ENCODE measurements at places on chromosomes 4 and X.
A peak's percentile ranks its signal among the peaks of the same experiment; 100 is the strongest.

DNA sequence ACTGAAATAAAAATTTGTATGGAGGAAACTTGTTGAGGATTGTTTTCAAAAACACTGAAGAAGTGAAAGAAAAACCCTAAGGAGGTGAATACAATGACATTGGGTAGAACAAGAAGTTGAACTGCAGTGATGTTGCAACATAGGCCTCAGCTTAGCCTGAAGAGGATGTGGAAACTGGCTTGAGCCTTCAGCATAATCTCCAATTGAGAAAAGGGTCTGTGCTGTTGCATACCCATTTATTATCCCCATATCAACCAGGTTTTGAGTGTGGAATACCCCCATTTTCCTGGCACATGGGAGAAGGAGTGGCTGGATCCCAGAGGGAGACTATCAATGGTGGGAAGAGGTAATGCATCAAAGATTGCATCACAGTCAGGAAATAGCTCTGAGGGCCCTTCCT lies 695.0 kb upstream of the HS3ST1 start:
- DNase-seq, result no peak

DNA sequence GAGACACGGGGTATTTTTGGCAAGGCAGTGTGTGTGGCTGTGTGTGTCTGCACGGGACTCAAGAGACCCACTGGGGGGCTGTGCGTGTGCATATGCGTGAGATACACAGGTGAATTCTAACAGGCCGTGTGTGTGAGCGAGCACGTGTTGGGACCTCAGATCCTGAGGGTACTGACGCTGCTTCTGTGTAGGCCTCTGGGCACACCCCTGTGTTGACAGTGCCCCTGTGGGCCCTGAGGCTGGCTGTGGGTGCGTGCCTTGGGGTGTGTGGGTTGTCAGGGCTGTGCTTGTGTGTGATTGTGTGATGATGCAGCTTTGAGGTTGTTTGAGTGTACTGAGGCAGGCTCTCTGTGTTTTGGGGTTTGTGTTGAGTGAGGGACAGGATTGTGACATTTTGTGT lies 13.9 kb downstream of the FOXP3 start:
- no peak for DNase-seq

DNA sequence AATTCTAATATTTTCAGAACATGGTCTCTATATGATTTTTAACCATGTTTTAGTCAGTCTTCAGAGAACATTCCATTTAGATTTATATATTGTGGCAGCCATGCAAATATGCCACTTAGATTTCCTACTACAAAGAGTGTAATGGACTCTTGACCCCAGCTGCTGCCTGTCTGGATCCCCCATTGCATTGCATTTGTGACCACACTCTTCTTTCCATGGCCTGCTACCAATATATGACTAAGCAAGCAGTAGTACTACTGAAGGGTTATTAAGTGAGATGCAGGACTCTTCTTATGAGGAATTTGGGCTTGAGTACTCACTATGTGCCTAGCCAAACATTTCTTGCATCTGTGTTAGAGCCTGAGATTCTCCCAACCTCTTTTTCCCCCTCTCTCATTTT lies 306.8 kb downstream of the PDHA2 start:
- no peak for DNase-seq

GRCh38 chr4:24887881-24888430 lies 24.9 kb downstream of the CCDC149 start:
- DNase-seq, result no peak

DNA sequence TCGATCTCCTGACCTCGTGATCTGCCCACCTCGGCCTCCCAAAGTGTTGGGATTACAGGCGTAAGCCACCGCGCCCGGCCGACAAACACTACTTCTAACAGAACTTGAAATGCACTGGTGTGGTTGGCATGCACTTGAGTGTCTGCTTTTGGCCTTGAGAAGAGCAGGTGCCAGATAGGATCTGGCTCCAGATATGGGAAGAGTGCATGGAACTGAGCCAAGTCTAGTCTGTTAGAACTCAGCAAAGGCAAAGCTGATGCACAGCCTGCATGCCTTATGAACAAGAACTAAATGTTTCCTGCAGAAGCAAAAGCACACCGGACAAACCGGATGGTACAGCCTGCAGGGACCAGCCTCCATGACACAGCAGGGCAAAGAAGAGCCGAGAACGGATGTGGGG lies 35.1 kb upstream of the TBL1X start:
- no peak for DNase-seq

DNA sequence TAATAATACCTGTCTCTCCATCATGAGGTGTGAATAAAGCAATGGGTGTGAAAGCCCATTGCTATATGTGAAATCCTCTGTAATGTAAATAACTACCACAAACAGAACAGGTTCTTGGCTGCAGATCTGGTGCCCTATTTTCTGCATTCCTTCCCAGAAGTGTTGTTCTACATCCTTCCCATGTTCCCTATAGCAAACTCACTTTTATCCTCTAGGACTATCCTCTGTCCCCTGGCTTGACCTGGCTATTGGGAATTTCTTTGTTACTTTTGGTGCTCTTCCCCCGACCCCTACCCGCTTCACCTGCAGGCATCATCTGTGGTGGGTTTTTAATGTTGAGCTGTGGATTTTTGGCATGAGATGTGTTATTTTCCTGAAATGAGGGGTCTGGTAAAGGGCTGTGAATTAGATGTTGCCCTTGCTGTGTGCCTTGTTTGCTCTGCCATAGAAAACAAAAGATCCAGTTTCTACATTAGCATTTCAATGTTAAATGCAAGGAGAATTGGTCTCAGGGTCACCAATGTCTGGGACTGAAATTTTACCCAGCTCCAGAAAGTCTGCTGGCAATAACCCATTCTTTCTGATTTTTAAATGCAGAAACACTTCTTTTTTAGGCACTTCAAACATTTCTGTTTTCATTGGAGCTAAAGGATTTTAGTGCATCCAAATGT lies 13.6 kb upstream of the FREM3 start:
- DNase-seq, result no peak

DNA sequence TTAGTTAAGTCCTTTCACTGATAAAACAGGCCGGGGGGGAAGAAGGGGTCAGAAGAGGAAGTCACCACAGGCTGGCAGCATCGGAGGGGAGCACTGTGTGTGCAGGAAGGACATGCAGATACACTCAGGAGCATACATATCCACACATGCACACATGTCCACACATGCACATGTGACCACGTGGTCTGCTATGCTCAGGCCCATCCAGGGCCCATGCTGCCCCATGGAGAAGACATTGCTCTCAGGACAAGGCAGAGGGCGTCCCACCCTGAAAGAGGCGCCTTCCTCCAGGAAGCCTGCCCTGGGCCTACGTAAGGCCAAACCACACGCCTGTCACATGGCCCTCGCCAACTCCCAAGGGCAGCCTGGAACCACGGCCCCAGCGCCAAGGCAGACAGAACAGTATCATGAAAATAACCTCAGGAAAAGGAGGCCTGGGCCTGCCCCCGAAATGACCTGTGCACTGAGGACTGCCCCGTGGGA lies 15.8 kb downstream of the WDR1 start:
- DNase-seq, result no peak

DNA sequence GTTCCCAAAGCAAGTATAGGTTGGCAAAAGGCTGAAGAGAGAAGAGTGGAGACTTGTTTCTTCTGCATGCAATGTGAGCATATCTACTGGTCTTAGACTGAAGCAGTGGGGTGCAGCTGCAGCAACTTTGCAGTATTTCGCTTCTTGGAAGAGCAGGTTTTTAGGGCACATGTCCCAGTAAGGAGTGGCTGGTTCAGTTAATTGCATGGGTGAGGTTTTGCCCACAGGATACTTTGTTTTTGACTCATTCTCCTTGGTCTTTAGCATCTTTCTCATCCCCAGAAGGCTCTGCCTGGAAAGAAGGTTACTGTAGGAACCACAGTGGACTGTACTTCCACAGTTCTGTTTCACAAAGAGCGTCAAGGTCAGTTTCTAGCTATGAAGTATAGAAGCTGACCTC lies 68.0 kb upstream of the NR3C2 start:
- DNase-seq, result no peak

DNA sequence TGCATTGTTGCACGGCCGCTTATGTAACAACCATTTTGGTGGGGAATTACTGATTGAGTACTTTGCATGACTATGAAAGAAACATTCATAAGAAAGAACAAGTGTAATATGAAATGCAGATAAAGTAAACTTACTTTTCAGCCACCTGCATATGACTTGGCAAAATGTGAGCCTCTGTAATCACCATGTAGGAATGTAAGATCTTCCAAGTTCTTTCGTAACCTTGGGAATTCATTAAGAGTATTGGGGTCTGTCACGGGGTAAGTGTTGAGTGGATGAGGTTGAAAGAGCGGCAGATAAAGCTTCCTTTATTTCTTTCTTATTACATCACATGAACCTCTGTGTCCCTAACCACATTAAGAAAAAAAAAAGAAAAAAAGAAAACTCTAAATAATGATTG lies 348.5 kb upstream of the NR3C2 start:
- no peak for DNase-seq

DNA sequence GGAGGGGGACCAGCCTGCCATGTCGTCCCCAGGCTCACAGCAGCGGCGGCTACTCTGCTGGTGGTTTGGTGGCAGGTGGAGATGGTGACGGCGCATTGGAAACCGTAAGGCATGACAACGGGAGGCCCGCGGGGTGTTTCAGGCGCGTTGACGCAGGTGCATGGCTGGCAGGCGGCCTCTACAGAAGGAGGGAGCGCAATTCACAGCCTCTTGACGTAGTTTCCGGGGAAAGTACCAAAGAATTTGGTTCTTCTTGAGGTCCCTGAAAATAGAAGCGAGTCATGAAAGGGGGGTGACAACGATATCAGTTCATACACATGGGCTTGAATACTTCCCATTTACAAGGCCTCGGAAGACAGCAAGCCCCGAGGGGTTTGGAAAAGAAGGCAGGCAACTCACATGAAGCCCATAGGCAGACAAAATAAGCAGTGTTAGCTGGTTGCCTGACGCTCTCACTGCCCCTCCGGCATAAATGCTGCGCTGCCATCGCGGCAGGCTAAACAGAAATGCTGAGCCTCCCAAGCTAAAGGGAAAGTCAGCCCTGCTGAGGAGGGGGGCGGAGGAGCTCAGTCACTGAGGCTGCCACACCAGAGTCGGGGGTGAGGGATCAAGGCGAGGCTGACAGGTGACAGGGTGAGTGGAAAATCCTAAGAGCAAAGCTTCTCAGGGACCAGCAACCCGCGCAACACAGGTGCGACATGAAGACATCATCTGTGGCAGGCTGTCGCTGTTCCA lies 52.3 kb upstream of the PDLIM3 start:
- DNase-seq, result no peak

DNA sequence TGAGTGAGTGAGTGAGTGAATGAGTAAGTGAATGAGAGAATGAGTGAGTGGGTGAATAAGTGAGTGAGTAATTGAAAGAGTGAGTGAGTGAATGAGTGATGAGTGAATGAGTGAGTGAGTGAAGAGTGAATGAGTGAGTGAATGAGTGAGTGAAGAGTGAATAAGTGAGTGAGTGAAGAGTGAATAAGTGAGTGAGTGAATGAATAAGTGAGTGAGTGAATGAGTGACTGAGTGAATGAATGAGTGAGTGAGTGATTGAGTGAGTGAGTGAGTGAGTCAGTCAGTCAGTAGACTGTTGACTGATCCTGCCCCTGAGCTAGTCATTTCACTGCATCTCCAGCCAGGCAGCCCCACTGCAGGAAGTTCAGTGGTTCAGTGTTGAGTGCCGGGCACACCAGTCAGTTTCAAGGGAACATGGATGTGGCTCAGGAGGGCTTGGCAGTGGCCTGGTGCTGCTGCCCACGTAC lies 228.4 kb upstream of the PSAPL1 start:
- no peak for DNase-seq

DNA sequence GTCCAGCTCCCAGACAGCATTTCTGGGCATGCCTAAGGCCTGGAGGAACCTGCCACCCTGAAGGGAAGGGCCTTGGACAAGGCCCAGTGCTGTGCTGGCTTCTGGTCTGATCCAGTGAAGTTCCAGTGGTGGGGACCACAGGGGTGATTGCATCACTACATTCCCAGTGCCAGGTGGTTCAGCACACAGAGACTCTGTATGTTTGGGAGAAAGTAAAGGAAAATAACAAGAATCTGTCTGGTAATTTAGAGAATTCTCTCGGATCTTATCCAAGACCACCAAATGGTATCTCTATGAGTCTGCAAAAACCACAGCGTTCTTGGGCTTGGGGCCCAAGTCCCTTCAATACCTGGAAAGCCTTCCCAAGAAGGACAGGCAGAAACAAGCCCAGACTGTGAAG lies 131.8 kb upstream of the MAD2L1 start:
- no peak for DNase-seq

DNA sequence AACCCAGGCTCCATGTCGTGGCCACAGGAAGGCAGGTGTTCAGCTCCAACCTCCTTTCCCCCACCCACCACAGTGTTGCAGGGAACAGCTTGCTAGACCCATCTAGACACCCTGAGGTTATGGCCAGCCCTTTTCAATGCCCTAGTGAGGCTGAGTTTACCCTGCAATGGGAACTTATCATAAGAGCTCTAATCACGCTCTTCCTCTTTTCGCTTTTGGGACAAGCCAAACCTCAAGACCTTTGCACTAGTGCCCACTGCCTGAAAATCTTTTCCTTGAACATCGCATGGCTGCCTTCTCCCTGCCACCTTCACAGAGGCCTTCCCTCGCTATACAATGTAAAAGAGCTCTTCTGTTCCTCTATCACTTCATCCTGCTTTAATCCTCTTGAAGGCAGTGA lies 2.4 kb upstream of the FGFBP2 start:
- no peak for DNase-seq

DNA sequence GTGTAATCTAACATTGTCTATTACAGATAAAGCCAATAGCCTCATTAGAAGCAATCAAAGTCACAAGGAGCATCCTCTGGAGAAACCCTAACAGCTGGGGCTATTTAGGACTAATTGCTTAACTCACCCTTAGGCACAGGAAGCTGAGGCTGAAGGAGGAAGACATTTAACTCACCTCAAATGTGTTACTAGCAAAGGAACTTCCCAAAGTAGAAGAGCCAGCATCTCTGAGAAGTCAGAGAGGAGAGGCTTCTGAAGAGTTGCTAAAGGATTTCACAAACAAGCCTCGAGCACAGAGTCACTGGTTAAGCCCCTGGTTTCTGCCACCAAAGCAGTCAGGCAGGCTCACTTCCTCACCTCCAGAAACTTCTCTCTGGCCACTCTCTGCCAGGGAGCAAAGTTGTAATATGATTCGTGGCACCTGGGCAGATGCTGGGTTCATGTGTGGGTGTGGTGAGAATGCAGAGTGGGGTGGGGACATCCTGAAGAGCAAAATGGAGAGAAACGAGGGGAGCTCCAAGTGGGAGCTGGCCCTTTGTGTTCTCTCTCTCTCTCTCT lies 201.3 kb downstream of the HS6ST2 start:
- no peak for DNase-seq

DNA sequence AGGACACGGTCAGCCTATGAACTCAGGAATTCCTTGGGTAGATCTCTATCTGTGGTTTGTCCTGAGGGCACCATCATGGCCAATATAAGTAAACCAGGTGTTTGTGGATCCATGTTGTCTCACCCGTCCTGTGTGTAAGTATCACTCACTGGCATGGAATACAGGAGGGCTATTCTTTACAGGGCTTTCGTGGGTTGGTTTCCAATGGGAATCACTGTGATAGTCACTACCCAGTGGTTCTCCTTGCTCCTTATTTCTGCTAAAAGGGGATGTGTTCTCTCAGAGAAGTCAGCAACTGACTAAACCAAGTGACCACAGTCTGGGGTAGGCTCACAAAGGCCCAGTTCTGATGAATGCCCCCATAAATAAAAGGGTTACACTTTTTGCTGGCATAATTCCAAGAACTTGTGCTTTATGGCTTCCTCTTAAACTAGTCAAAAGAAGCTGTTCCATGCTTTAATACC lies 236.7 kb upstream of the JADE1 start:
- DNase-seq, result no peak

- DNase-seq, result no peak
These were observed 4.0 kb upstream of the FATE1 start for GRCh38 chrX:151711787-151712186.

- DNase-seq, result peak; percentile 82
These were observed 38.5 kb upstream of the FGFBP2 start for GRCh38 chr4:16001484-16001858.

All from posterior cingulate gyrus (tissue), 11 donors.